Activated CD8-positive, alpha-beta memory T cell treated with anti-CD3 and anti-CD28 coated beads for 1 hour (primary cell): ENCODE measurements at places on chromosomes 2 and 18.

DNA sequence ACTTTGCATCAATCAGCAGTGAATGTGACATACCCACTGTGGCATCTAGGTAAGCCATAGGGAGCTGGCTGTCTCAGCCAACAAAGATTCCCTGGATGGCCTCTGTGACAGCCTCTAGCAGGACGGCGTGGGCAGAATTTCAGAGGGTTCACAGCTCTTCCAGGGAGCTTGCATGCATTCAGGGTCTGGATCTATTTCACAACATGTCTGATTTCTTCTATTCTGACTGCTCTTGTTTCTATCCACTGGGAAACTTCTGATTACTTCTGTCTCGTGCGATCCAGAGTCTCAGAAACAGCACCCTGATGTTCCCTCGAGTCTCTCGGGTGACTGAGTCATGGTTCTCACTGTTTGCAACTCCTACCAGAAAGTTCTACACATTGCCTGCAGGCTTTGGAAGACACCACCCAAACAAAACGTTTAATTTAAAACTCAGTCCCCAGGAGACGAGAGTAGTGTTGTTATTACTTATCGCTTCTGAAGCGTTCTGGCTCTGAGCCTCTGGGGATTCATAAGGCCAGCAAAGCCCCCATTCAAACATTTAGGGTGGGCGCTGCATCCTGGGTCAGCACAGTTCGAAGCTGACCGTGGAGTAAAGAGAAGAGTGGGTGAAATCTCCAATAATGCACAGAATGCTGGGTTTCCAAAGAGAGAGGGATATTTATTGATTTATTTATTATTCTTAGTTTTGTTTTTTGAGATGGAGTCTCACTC, 41.9 kb upstream of the ODC1 start:
- DNase-seq: no peak

DNA sequence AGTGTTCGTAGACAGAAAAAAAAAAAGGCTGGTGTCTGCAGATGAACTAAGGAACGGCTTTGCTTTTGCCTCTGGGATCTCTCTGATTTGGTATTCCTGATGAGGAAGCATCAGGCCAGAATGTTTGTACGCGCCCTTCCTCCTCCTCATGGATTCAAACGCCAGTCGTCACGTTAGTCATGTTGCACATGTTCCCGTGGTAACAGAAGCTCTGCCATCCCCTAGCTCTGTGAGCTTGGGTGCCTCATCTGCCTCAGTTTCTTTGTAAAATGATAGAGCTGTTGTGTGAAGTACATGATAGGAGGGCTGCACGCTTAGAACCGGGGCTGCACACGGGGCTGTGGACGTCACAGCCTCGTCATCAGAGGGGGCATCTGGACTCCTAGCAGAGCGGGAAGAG, 47.0 kb downstream of the TSHZ1 start:
- DNase-seq: no peak

DNA sequence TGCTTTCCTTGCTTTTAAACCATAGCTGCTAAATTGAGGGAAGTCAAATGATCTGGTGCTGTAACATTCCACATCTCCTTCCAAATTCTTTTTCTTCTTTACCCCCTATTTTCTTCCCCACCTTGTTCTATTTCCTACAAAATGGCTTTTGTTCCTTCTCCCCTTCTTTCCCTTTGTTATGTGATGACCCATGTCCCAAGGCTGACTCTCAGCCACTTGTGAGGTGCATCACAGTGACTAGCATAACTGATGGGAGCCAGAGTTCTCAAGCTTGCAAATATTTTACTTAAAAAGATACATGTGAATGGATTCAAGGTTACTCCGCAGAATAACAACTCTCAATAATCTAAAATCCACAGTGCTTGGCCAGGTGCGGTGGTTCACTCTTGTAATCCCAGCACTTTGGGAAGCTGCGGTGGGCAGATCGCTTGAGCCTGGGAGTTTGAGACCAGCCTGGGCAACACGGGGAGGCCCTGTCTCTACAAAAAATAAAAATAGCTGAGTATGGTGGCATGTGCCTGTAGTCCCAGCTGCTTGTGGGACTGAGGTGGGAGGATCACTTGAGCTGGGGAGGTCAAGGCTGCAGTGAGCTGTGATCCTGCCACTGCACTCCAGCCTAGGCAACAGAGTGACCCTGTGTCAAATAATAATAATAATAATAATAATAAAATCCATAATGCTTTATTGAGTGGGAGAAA, 100.1 kb upstream of the CERS6 start:
- no peak for DNase-seq

- no peak for DNase-seq
Measured at GRCh38 chr2:159267921-159268320, 18.6 kb downstream of the WDSUB1 start.

DNA sequence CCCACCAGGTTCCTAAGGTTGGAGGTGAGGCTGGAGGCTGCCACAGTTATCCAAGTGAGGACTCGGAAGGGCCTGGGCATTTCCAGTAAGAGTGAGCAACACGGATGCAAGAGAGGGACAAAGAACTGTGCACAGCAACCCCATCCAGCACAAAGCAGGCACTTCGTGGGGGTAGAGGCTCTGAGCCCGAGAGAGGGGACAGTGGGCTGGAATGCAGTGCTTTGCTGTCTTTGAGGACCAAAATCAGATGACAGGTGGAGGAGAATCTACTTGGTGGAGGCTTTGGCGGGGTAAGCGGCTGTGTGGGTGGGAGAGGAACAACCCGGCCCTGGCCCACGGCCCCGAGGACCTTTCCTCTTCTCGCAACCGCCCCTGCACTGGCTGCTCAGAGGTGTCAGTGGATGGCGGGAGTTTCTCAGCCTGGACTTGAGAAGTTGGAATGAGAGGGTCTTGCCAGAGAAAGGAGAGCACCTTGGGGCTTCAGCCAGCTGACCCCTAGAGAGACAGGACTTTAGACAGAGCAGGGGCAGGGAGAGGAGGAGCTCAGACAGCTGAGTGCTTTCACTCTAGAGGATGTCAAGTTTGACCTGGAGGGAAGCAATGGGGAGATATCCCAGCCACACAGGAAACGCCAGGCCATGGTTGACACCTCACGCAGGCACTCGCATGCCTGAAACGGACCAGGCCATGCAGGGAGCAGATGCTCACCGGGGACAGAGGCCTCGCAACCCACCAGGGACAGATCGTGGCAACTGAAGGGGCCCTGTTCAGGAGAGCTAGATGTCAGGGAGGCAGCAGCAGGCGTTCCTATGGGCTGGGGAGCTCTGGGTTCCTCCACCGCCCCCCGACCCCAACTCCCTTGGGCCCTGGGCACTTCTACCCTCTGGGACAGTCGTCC, 11.6 kb downstream of the RAMP1 start:
- no peak for DNase-seq

- no peak for DNase-seq
Measured at GRCh38 chr2:141021109-141021508, 1109.7 kb downstream of the LRP1B start.

DNA sequence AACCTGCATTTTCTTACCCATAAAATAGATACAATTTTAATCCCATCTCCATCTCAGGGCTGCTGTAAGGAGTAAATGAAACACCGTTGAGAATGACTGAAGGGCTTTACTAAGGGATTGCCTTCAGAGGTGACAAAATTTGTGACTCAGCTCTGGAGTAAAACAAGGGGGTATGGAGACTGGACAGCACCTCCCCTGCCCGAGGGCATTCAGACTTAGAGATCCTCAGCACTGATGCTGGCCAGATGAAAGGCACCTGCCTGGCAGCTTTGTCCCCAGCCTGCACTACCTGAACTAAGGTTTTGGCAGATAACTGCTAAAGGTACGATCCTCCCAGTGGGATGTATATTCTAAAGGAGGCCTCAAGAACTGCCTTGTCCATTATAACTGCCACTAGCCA, 105.9 kb upstream of the STPG4 start:
- DNase-seq: no peak

DNA sequence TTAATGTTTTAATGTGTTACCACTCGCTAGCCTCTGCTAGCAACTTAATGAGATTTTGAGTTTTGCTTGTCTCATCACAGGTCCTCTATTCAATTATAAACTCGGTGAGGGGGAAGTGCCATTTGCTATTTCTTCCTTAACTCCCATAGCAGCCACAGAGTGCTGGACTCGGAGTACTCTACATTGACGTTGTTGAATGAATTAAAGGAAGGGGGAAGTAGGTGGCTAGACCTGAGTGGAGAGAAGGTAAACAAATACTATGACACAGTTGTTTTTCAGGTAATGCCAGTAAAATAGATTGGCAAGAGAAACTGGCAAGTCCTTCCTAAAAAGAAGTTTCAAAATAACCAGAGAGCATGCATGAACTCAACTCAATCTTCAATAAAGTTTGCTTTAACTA, 339.3 kb downstream of the HRH4 start:
- DNase-seq: no peak

DNA sequence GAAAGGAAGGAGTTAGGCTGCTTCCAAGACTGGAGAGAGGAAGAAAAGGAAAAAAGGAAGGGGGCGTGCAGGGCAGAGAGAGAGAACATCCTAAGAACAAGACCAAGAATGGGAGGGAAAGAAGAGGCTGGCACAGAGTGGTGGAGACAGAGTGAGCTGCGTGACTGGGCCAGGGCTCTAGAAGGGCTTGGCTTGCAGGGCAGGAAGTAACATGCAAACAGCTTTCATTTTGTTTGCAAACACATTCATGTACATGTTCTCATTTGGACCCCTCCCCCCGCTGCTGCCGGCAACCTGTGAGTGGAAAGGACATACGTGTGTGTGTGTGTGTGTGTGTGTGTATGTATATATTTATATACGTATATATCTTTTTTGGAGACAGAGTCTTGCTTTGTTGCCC, 46.8 kb upstream of the DNMT3A start:
- no peak for DNase-seq

DNA sequence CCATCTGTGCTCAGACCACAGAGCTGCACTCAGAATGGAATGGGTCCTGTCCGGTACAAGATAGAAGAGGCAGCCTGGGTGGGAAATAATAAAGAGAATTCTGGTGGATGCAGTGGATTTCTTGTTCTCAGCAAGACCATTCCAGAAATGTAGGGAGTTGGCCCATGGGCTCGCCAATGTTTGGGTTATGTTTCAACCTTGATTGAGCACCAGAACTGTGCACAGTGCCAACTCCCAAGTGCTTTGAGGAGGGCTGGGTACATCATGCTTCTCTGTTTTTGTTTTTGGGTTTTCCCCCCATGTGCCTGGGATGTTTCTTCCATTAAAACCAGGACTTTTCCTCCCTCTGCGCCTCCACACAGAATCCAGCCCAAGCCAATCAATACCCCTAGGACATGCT, 304.1 kb downstream of the TNS1 start:
- DNase-seq: no peak

DNA sequence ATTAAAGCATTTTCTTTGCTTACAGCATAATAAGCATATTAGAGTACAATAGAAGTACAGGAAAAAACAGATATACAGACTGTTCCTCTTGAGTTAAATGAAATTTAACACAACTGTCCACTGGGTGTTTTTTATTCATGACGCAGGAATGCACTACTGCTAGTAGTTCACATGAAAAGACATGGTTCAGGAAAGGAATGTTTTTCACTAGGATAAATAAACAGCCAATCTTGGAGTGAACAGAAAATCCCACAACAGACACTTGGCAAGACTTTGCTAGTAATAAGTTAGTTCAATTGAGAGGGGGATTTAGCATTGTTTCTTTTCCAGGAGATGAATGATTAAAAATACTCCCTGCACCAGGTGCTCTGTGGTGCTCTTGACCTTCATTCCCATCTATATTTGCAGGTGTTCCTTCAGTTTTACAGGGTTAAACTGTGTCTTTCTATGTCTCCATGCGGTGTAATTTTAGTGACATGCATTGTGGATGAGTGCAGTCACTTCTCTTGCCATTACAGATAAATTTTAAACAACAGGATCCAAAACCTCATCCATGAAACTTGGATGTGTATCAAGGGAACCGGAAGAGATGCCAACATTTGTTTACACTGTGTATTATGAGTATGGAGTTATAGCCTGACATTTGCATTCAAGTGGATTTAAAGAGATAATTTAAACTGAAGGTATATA, 796.6 kb downstream of the DSC3 start:
- DNase-seq: no peak

GRCh38 chr2:159094173-159094737, 125.8 kb downstream of the TANC1 start:
- no peak for DNase-seq

DNA sequence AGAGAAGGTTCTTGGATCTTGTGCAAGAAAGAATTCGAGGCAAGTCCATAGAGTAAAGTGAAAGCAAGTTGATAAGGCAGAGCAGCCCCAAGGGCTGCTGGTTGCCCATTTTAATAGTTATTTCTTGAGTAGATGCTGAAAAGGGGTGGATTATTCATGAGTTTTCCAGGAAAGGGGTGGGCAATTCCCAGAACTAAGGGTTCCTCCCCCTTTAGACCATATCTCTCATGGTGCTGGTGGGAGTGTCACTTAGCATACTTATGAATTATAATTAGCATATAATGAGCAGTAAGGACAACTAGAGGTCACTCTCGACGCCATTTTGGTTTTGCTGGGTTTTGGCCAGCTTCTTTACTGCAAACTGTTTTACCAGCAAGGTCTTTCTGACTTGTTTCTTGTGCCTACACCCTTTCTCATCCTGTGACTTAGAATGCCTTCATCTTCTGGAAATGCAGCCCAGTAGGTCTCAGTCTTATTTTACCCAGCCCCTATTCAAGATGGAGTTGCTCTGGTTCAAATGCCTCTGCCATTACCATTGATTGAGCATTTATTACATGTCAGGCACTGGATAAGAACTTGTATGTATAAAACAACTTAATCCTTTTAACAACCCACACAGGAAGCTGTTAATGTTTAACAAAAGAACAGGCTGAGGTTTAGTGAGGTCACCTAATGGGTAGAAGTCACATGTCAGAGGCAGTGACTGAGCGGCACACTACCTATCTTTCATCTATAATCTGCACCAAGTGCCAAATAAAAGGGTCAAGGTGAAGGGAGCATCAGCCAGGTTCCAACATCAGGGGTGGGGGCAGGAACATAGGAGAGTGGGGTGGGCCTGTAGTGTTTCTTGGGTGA, 250.9 kb downstream of the ICOS start:
- DNase-seq: no peak

DNA sequence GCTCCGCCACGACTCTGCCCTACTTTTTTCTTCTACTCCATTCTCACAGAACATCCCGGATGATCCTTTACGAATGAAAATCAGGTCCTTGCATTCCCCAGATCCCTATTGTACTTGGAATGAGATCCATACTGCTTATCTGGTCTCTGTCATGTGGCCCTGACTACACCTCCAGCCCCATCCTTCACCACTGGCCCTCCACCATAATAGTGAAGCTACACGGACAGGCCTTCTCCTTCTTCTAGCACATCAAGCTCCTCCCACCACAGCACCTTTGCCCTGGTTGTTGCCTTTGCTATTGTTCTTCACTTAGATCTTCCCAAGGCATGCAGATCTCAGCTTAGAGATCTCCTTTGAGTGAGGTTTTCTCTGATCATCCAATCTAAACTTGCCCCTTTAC, 20.1 kb upstream of the RMDN2 start:
- DNase-seq: no peak

DNA sequence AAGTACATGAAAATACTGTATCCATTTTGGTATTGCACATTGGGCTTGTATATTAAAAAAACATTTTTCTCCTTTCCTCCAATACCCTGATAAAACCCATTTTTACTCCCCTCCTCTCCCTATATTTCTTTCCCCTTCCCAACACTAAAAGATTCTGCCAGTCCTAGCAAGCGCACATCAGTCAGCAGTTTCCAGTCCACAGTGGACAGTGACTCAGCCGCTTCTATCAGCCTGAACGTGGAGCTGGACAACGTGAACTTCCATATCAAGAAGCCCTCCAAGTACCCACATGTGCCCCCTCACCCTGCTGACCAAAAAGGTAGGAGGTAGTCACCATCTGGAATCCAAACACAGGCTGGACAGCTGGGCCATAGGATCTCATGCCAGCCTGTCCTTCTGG, 38.6 kb downstream of the PIKFYVE start:
- no peak for DNase-seq
